Activated CD4-positive, alpha-beta T cell treated with anti-CD3 and anti-CD28 coated beads, Interleukin-2, Interleukin-4, amounts not matched to agents 100 ng/mL and 50 ng/mL, durations not matched to agents 16 hours and 8 hours (primary cell): ENCODE measurements at places on chromosomes 16 and 17.
A peak's percentile ranks its signal among the peaks of the same experiment; 100 is the strongest.

GRCh38 chr17:42272162-42272907, 3.9 kb downstream of the STAT5B start:
- DNase-seq = no peak

GRCh38 chr16:62041401-62041800, 5.2 kb upstream of the CDH8 start:
- no peak for DNase-seq

DNA sequence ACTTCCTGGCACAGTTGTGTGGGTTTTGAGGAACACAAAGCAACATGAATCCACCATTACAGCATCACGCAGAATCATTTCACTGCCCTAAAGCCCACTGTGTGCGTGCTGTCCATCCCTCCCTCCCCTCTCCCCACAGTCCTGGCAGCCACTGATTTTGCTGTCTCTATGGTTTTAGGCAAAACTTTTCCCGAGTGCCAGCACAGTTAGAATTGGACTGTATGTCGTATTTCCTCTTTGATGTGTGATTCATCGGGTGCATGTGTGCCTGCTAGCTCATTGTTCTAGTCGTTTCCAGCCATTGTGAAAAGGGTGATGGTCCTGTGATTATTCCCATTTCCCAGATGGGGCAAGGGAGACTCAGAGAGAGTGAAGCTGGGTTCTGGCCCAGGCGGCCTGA, 12.7 kb downstream of the KLHL36 start:
- no peak for DNase-seq

DNA sequence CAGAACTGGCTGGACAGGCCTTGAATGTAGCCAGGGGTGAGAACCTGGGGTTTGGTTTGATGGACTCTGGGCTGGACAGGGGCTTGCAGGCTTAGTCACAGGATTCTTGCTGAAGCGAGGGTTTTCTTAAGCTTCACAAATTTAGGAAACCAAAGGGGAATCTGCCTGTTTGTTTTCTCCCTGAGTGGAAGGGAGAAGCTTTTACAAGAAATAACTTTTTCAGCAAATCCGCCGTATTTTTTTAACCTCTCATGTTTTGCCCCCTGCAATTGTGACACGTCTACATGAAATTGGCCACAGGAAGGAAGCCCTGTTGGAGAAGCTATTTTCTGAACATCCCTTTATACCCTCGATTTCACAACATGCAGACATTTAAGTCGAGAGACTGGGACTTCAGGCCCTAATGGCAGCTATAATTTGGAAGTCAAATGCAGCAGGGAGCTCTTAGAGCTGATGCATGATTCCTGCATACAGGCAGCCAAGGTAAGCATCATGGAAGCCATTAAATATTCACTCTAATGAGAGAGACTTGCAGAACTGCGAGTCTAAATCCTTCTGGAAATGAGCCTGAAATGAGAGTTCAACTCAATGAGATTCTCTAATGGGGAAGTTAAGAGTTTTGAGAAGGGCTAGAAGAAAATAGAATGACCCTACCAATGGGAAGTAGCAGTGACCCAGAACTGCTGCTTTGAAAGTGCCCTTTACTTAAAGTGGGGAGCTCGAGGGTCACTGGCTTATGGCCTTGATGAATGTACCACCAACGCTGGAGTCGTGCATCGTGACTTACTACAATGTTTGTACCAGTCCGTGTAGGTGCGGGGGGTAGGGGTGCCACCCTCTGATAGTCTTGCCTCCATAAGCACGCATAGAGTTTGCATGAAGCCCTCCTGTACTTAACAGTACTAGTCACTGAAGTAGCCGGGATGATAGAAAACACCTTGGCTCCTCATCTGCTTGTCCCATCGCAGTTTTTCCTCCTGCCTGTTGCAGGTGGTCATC, 45.1 kb upstream of the IRF8 start:
- no peak for DNase-seq

DNA sequence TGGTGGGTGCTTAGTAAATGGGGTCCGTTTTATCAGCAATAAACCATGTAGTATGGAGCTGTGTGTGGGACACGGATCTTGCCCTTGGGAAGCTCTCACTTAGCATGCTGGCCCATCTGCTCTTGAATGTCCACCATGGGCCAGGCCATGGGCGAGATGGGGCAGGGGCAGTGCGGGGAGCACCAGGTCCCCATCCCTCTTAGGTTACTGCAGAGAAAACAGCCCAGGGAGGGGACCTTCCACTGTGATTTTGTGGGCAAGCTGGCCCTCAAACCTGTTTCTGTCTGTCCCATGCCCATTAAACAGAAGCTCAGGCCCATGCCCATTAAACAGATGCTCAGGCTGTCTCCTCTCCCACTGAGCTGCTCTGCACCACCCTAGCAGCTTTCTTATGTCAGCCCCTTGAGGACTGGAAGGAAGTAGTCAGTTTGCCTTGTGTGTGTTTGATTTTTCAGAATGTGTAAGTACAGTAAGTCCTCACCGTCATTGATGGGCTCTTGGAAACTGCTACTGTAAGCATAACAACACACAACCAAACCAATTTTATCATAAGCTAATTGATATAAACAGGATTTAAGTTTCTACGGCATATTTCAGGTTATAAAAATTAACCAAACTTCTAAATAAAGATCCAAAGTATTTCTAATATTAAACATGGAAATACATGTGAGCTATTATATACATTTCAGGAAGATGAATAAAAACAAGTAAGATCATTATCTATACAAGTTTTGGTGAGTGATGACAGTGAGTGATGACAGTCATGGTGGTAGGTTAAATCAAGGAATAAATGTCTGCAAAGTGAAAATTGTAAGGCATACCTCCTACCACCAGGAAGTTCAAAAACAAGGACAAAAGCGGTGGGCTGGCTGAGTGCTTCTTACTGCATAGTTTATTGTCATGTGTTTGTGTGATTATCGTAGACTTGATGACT, 11.5 kb downstream of the MPRIP start:
- no peak for DNase-seq

DNA sequence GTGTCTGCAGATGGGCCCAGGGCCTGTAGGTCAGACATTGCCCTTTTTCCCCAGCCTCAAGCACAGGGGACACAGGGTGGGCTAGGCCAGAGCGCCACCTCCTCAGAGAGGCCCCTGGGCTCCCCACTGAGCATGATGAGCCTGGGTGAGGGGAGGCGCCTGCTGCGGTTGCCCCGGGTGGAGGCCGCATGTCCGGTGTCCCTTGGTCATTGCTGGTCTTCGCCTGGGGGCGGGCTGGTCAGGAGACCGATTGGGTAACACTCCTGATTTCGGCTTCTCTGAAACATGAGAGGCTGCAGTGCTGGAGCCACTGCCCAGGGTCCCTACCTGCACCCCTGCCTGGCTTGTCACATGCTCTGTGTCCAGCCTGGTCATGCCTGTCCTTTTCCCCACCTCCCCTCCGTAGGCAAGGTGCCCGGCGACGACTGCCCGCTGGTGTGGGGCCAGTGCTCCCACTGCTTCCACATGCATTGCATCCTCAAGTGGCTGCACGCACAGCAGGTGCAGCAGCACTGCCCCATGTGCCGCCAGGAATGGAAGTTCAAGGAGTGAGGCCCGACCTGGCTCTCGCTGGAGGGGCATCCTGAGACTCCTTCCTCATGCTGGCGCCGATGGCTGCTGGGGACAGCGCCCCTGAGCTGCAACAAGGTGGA, 2.4 kb upstream of the NPB start:
- DNase-seq = no peak

- DNase-seq = no peak
Observed at GRCh38 chr16:86762095-86762494, 183.7 kb downstream of the FOXL1 start.

DNA sequence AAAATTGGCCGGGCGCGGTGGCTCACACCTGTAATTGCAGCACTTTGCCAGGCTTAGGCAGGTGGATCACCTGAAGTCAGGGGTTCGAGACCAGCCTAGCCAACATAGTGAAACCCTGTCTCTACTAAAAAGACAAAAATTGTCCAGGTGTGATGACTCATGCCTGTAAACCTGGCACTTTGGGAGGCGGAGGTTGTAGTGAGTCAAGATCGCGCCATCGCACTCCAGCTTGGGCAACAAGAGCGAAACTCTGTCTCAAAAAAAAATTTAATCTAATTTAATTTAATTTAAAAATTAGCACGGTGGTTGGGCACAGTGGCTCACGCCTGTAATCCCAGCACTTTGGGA, 1.6 kb upstream of the HBQ1 start:
- no peak for DNase-seq

DNA sequence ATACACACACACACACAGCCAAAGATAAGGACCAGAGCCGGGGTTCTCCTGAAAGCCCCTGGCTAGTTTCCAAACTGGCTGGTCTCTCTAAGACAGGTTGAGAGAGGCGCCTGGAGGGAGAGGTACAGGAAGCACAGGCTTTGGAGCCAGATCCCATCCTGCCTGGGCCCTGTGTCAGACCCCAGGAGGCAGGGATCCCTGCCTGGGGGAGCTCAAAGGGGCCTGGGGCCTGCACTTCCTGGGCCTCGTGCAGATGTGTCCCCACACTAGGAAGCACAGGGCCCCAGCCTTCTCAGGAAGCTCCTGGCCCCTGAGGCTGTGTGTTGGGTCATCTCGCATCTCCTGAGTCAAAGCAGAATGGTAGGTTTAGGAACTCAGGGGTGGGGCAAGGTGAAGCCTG, 16.0 kb downstream of the SLC5A10 start:
- DNase-seq = no peak

DNA sequence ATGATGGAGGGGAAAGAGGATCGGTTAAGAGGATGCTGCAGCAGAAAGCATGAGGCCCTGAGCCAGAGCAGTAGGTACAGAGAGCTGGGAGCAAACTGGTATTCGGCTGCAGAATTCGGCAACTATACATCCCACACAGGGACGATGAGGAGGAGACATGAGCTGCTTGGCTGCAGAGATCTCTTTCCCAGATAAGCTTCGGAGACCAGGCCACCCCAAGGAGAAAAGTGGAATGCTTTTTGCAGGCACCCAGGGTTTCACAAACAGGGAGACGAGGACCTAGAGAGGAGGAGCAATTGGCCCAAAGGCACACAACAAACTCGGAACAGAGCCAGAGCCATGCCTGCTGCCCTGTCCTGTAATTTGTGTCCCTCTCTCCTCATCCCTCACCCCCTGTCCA, 62.0 kb downstream of the TMEM132E start:
- no peak for DNase-seq

GRCh38 chr16:51818342-51818944, 667.4 kb upstream of the SALL1 start:
- peak; percentile 16 for DNase-seq

DNA sequence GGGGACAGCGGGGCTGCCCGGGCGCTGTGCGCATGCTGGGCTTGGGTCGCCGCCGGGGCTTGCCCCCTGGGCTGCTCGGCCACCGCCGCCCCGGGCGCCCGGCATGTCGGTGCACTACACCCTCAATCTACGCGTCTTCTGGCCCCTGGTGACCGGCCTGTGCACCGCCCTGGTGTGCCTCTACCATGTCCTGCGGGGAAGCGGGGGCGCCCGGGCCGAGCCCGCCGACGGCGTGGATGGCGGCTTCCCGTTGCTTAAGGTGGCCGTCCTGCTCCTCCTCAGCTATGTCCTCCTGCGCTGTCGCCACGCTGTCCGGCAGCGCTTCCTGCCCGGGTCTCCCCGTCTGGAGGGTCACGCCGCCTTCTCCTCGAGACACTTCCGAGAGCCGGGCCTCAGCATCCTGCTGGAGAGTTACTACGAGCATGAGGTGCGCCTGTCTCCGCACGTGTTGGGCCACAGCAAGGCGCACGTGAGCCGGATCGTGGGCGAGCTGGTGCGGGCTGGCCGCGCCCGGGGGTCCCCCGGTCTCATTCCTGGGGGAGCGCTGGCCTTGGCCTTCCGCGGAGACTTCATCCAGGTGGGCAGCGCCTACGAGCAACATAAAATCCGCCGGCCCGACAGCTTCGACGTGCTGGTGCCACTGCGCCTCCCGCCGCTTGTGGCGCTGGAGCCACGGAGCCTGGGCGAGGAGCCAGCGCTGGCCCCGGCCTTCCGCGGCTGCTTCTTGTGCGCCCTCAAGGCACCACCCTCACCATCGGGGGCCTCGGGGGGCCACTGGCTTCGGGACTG, 789 bp downstream of the ITPRIPL2 start:
- no peak for DNase-seq

GRCh38 chr17:81019563-81020442, 15.1 kb upstream of the BAIAP2 start:
- DNase-seq = no peak

GRCh38 chr17:16971458-16972338, at the start of gene TNFRSF13B:
Gene TNFRSF13B (minus strand): TSS chr17:16972118. CDS start chr17:16972075, 43 bp downstream.
- no peak for DNase-seq

GRCh38 chr17:61208301-61209105, 191.1 kb upstream of the TBX2 start:
- DNase-seq = no peak

GRCh38 chr17:859824-860195, 77.7 kb downstream of the MRM3 start:
- no peak for DNase-seq

GRCh38 chr17:63190821-63191370, 224.9 kb downstream of the TANC2 start:
- no peak for DNase-seq

DNA sequence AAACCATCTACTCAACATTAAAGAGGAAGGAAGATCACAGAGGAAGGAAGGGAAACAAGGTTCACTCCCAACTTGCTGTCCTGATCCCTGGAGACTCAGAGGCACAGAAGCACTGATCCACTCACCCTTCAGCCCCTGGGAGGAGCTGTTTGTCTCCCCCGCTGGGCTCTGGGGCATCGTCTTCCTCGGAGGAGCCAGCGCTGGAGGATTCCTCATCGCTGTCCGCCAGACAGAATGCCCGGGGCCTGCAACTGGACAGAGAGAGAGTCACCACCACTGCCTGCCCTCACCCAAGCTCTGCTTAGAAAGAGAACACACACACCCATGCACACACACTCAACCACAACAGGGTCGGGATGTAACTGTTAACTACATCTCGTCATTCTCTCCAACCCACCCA, 24.8 kb upstream of the ERN1 start:
- DNase-seq = no peak

DNA sequence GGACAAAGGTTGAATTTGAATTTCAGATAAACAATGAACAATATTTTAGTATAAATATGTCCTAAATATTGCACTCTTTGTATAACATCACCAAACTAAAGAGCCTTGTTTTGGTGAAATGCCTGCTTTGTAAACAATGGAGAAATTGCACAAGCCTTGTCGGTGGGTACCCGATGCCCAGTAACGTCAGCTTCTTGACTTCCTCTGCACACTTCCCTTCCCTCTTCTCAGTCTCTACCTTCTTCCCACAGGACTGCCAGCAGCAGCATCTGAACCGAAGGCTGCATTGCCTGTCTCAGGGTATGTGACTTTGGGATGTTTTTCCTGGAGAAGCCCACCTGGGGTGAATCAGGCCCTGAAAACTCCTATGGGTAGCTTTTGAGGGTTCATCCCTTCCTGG, 113.9 kb downstream of the UTP18 start:
- no peak for DNase-seq

GRCh38 chr16:19804538-19805323, 79.9 kb downstream of the GPRC5B start:
- peak; percentile 19 for DNase-seq

DNA sequence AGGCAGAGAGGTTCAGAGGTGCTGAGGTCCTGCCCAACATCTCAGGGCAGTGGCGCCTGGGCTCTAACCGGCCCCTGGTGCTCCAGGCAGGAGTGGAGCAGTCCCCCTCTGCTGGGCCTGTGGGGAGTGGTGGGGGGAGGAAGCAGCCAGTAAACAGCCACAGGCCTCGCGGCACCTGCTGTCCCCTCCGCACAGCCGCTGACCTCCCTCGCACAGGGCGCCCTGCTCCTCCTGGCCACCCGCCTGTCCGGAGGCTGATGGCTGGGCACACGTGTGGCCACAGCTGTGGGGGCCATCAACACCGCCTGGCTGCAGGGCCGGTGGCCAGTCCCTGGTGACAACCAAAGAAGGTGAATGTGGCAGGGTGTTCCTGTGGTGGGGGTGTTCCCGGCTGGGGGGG, 36.8 kb upstream of the PABPN1L start:
- DNase-seq = no peak
